ENCODE measurements at places on chromosomes 11 and 22.

DNA sequence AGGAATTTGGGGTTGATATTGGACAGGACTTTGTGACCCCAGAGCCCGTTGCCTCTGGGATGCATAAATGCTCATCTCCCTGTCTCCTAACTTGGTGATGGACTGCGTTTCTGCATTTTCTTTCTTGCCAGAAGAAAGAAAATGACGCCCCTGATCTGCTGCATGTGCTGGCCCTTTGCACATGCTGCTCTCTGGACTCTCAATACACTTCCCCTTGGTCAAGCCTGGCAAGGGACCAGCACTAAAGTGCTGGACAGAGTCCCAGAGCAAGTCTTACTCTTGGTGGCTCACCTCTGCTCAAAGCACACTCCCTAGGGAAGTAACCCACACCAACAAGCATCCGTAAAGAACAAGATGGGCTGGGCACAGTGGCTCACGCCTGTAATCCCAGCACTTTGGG is 40.7 kb downstream of the MYH9 start:
- DNase-seq, result no peak

GRCh38 chr22:50034126-50035081 is 21.8 kb upstream of the IL17REL start:
- DNase-seq, result no peak

DNA sequence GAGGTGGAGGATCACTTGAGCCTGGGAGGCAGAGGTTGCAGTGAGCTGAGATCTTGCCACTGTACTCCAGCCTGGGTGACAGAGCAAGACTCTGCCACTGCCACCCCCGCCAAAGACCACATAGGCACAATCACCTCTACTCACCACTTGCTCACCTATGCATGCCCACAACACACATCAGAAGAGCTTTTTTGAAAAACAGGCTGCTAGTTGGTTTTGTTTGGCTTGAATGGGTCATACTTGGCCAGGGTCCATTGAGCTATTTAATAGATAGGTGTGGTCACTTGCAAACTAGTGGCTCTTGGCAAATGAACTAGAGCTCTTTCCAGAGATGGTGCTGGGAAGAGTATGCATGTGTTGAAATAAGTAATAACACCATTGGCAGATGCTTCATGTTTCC is 80.1 kb downstream of the EMSY start:
- no peak for DNase-seq

DNA sequence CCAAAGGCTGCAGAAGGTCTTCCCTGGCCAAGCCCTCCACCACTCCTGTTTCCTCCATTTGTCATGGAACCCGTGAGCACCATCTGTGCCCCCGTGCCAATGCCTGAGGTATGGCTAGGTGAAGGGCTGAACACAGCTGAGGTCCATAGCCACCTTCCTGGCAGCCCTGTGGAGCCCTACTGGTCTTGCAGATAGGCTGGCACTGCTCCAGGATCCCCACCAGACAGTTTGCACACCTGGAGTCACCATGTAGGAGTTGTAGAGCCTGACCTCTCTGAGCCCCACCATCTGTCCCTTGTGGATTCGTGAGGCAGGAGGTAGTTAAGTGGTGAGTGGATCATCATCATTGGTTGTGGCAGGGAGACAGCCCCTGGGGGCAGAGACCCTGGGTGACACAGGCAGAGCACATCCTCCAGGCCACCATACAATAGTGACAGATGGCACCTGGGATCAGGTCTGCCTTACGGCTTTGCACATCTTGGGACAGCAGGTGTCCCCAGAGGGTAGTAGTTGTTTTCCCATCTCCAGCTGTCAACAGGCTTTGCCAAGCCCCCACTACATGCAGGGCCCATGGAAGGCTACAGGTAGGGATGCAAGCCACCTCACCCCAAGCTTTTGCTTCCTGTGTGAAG is 52.5 kb upstream of the SUSD2 start:
- no peak for DNase-seq

GRCh38 chr11:117916956-117917355 is 12.2 kb downstream of the TMPRSS13 start:
- no peak for DNase-seq

GRCh38 chr11:123197711-123198110 is 2.7 kb upstream of the CLMP start:
- DNase-seq, result no peak

DNA sequence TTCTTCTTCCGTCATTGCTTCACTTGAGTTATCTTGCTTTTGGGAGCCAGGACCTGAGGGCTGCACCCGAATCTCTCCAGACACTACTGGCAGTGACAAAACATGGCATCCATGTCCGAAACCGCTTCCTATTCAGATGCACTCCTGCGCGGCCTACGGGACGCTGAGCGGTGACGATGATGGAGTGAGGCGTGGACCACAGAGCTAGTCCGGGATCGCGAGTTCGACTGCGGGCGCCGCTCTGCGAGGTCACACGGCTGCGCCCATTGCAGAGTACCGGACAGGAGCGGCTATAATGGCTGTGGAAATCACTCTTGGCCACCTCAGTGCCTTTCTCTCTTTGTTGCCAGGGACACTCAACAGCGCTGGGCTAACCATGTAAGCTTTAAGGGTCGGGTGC is 453.8 kb upstream of the CNTN5 start:
- DNase-seq, result no peak

DNA sequence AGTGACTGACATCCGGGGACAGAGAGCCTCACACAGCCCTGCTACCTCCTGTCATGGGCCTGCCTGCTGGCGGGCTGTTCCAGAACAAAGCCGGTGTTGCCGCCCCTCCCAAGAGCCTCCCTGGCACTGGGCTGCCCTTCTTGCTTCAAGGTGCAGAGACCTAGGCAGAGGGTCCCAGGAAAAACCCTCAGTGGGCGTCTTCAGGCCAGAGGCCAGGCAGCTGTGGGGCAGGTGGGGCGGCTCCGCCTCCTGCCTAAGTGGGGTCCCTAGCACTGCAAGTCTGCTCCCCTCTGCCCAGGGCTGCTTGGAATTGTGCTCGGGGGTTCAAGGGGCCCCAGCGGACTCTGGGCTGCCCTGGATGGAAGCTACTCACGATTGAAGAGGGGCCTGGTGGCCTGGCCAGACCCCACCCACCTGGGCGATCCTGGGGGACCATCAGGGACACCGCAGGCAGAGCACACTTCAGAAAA is 20.4 kb upstream of the GNB1L start:
- DNase-seq, result no peak

DNA sequence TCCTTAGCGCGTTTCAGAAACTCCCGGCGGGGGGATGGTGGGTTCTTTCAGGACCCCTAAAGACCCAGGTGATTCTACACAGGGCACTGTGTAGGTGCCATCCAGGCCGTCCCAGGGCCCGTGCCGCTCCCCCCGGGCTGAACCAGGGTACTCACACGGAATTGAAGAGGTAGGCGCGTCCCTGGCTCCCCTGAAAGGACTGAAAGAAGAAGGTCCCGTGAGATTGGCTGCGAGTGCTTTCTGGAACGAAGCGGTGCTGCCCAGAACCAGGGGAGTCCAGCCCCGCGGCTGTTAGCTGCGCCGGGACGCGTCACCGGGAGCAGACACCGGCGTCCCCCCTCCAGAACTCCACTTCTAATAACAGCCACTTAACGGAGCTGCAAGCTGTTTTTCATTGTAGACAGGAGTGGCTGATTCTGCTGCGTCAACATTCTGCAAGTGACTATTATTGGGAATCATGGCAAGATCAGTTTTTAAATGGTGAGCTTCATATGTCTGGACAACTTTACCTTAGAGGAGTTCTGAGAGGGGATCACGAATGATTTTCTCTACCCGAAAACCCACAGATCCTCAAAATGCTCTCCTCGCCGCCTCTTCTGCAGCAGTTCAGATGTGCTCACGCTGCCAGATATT is 31.8 kb downstream of the YPEL1 start:
- no peak for DNase-seq

DNA sequence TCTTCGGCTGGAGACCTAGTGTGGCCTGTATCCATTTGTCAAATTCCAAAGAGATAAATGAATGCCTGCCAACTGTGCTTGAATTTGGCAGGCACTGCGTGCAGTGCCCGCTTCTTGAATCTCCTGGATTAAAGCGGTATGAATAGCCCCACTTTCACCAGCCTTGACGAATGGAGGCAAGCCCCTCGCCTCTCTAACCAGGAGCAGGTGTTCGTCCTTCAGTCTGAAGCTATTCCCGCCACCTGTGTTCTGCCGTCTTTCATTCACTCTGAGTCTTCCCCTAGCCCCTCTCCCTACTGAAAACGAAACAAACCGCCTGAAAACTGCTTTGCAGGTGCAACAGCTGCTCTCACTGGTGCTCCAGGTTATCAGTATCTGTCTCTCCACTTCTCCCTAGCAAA is 11.2 kb downstream of the NLRP14 start:
- no peak for DNase-seq

GRCh38 chr11:20729597-20730105 is 60.3 kb downstream of the NELL1 start:
- no peak for DNase-seq

DNA sequence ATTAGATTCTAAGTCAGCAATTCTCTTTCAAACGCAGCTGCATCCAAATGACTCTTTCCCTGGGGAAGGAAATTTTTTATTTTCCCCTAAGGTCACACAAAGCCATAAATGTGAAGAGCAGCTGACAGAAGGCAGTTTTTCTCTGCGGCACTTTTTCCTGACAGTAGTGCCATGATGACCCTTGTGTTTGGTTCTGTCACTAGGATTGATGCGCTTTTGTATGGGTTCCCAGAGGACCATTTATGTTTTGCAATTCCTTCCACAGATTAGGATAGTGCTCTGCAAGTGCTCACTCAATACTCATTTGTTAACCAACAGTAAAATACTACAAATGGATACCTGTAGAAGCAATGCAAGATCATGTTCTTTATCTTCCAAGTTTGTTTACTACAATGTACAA is 359.6 kb upstream of the CTSC start:
- DNase-seq, result no peak

GRCh38 chr11:95566211-95566610 is 223.4 kb downstream of the FAM76B start:
- DNase-seq, result no peak

DNA sequence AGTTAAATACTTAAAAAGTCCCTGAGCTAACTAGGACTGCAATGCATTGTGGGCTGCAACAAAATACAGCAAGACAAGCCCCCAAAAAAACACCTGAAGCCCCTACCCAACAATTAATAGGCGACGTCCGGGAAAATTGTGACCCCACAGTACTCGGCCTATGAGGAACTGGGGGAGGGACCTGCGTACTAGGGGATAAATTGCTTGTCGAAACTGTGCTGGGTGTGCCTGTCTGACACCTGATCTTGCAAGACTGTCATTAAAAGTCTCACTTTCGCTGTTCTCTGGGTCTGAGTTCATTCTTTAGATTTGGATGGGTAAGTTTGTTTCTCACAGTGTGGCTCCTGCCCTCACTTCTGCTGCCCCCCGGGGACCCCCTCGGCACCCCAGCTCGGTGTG is 15.2 kb downstream of the TANGO2 start:
- DNase-seq, result no peak

DNA sequence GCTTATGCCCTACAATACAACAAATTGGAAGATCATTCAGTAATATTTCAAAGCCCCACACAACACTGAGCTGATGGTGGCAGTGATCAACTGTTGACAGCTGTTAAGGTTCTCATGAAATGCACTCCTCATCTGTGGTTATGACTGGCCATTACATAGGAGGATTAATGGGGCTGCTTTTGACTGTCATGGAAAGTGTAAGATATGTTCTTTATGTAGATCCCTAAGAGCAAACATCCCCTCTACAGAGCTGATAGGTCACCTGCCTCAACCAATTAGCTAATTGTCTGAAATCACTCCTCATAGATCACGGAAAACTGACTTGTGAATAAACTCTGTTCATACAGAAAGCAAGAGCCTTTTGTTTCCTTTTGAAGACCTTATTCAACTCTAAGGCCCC is 78.1 kb downstream of the GAB2 start:
- no peak for DNase-seq

- no peak for DNase-seq
Measured at GRCh38 chr11:62863687-62864335, 16.9 kb upstream of the SLC3A2 start.
